ENCODE measurements at places on chromosomes 5 and 9.

GRCh38 chr5:115859378-115859777, 17.6 kb downstream of the AP3S1 start:
- no peak for DNase-seq

GRCh38 chr9:70137577-70137976, 93.9 kb downstream of the MAMDC2 start:
- no peak for DNase-seq

GRCh38 chr5:10941900-10942299, 180.9 kb upstream of the DAP start:
- no peak for DNase-seq

- DNase-seq, result no peak
These were observed 142.4 kb downstream of the EDIL3 start for GRCh38 chr5:84242286-84242685.

DNA sequence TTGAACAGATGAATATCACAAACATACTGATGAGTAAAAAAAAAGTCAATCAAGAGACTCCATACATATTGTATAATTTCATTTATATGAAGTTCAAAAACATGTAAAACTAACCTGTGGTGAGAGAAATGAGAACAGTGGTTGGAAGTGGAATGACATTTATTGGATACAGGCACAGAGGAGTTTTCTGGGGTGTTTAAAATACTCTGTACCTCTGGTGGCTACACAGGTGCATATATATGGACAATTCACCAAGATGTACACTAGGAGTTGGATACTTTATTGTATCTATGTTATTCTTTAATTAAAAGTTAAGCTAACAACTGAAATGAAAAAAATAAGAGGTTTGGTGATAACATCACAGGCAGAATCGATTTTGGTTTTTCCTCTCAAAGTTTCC, 14.1 kb downstream of the FOXD1 start:
- DNase-seq, result no peak

- no peak for DNase-seq
These were observed 43.9 kb downstream of the FNBP1 start for GRCh38 chr9:129999141-129999510.

DNA sequence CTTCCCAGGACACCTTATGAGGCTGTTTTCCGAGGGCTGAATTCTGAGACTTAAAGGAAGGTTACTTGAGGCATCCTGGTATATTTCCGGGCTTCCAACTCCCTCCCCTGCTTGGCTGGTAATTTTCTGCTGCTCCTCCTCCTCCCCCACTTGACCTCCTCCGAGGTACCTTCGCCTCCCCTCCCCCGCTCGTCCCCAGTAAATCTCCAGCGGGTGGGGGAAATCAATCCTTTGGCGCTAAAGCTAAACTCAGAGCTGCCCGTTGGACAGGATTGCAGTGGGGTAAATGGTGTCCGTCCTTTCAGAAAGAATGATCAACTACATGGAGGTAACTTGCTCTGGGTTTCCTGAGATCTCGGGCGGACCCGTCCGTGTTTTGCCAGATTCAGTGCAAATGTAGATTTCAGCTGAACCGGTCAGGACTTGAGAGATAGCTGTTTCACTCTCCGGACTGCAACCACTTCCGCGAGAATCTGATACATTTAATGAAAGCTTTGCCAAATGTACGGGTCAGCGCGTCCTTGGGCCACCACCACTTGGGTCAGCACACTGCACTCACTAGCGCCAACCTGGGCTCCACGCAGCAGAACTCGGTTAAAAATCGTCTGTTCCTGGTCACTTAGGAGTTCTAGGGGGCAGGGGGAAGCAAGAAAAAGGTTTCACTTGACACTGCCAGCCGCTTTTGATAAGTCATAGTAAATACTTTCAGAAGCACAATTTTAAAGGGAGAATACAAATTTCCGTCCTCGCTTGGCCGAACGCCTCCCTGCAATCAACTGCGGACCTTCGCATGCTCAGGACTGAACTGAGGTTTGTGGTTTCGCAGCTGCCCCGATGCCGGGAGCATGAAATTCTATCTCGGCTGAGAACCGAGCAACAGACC, 4.6 kb upstream of the ISL1 start:
- DNase-seq, result peak; percentile 50

DNA sequence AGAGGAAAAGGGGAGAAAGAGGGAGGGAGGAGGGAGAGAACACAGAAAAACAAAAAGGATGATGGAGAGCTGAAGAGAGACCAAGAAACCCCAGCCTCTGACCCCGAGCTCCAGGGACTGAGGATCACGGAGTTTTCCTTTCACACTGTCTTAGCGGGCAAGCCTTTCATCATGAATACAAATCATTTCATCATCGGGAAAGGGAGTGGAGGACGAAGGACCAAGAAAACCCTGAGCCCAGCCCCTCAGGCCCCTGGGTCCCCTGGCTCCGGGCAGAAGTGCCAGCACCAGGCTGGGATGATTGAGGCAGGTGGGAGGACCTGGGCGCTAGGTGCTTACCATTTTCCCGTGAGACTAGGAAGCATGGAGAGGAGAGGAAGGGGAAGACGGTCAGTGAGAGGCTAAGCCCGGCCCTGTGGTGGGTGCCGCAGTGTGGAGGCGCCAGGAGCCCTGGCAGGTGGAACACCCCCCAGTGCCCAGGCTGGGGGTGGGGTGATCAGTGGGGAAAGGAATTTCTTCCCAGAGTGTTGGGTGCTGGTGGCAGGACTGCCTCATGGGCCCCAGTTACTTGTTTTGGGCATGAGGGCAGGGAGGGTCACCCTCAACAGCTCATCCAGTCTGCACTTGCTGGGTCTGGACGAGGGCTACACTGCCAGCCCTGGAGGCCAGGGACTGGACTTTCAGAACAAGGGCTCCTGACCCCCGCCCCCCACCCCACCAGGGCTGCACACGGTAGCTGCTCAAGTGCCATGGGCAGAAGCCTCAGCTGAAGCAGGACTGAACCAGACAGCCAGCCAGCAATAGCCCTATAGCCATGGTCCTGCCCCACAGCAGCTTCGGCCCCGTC, 49.0 kb upstream of the SARDH start:
- no peak for DNase-seq

DNA sequence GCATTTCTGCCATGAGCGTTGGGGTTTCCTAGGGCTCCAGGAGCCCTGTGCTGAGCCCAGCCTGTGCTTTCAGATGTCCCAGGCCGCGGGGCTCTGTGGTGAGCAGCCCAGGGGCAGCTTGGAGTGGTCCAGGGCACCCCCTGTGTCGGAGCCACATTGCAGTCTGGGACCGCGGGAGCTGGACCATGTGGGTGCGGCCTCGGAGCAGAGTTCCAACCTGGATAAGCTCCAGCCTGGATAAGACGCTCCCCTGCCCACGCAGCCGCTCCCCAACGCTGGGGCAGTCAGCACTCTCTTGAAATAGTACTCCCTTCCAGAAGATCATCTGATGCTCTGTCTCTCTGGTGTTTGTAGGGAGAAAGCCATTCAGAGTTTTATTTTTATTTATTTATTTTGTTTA, 111.1 kb downstream of the WNK2 start:
- no peak for DNase-seq

DNA sequence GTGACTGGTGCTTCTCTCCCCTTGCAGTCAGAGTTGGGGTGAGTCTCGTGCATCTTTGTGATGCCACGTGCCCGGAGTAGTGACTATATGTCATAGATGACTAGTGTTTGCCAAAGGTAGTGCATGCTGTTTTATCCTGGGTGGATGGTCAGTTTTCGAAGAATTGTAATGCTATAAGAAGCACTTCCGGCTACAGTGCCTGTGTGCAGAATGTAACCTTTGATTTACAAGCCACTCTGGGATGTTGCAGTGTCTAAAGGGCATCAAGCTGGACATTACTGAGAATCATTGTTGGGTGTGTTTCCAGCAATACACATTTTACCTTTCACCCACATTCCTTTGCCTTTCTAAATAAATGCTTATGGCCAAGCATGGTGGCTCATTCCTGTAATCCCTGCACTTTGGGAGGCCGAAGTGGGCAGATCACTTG, 16.7 kb downstream of the MVB12B start:
- no peak for DNase-seq

GRCh38 chr5:29114331-29114768, 2076.0 kb upstream of the CDH9 start:
- DNase-seq, result no peak

DNA sequence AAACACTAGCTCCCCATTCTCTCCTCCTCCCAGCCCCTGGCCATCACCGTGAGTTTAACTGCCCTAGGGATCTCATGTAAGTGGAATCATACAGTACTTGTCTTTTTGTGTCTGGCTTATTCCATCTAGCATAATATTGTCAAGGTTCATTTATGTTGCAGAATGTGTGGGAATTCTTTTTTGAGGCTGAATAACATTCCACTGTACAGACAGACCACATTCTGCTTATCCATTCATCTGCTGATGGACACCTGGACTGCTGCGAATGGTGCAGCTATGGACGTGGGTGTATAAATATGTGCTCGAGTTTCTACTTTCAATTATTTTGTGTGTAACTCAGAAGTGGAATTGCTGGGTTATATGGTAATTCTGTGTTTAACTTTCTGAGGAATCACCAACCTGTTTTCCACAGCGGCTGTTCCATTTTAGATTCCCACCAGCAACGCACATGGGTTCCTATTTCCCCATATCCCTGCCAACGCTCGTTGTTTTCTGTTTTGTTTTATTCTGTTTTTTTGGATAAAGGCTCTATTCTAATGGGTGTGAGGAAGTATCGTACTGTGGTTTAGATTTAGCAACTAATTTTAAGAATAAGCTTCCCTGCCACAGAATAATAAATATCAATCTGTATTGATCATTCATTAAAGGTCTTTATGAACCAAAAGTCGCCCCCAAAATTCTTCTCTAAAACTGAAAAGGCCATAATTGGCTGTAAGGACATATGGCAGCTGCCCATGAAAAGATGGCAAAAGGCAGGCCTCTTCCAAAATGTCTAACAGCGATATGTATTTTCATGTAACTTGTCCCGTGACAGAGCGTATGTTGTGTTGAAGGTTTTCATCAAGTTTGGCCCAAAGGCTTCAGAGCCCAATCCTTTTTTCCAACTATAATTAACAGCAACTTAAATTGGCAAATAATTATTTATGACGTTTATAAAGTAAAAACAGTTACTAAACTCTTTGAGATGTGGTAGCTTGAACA, 70.3 kb downstream of the DAP start:
- DNase-seq, result peak; percentile 48

GRCh38 chr9:13083366-13083765, 196.1 kb downstream of the MPDZ start:
- no peak for DNase-seq

- DNase-seq, result peak; percentile 22
These were observed 15.5 kb upstream of the HSD17B3 start for GRCh38 chr9:96317335-96317980.

DNA sequence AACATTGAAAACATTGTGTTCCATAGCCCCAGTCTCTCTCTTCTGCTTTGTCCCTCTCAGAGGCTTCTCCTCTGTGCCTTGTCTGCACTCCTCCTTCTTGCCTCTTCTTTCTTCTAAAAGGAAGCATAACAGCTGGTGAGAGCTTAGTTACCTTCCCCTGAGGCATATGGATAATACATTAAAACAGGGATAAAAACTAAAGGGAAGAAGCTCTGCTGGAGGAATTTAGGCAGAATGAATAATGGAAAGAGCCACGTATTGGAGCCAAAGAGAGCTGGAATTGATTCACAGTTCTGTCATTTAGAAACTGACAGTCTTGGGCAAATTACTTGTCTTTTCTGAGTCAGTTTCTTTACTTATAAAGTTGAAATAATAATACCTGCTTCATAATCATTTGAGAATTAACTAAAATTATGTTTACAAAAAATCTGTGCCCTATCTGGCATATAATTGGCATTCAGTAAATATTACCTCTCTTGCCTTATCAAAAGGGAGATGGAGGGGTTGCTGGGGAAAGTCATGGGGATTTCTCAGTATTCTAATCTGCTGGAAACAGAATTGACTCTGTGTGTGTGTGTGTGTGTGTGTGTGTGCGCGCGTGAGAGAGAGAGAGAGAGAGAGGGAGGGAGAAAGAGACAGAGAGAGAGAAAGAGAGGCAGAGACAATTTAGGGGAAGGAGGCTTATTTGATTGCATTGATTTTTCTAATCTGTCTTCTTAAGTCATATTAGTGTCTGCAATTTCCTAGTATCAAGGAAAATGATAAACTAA, 20.2 kb downstream of the ZNF474 start:
- no peak for DNase-seq

DNA sequence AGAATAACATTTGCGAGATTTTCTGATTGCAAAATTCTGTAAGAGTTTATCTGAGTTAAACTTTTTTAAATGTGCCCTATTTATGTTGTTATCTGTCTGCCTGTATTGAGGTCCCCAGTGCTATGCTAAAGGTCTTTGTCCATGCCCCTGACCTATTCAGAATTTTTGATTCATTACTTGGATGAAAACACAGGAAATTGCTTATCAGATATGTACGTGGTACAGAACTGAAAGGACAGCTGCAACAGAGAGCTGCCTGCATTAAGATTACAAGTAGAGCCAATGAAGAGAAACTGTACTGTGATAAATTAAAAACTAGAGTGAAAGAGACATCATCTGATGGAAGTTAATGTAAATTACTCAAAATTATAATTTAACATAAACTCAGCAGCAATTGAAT, 408.8 kb downstream of the ADGRV1 start:
- DNase-seq, result no peak

DNA sequence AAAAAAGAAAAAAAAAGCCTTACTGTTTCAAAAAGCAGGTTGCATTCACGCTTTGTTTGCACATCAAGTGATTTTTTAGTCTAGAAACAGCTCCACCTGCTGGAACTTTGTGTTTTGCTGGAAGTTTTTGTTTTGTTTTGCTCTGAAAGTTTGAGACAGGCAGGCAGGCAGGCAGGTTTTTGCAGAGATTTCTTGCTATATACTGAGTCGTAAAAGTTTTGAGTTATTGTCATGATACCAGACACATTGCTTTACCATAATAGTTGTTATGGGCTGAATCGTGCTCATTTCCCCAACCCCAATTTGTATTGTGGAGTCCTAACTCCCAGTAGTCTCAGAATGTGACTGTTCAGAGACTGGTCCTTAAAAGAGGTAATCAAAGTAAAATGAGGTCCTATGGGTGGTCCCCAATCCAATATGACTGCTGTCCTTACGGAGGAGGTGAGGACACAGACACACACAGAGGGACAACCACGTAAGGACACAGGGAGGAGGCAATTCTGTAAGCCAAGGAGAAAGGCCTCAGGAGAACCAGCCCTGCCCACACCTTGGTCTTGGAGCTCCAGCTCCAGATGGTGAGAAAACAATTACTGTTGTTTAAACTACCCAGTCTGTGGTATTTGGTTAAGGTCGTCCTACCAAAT, 20.9 kb downstream of the OR2Y1 start:
- DNase-seq, result no peak

- no peak for DNase-seq
These were observed 5.3 kb upstream of the CTXN3 start for GRCh38 chr5:127643607-127644006.

DNA sequence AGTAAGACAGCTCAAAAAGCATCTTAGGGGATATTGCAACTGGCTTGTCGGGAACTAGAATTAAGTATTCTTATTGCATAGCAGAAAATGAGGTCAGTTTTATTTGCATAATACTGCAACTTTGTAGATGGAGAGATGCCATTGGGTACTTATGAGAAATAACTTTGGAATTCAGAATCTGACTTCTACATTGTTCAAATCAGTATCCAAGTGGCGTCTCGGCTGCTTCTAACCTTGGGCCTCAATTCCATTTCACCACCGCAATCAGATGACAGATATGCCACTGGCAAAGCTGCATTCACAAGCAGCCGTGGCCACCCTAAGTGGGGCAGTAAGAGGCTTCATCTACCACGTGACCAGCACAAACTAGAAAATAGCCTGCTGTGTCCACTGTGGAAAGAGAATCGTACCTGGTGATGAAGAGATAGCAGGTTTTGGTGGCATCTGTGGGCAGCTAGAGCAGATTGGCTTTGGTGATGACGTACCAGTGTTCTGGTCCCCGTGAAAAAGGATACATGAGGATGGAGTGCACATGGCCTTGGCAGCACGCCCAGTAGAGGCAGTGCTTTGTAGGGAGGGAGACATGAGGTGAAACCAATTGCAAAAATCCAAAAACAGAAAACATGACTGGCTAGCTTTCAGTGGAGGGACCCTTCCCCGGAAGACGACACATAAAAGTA, 116.6 kb downstream of the KLHL3 start:
- DNase-seq, result peak; percentile 24

Data from RCC 7860 (cell line).